ENCODE measurements at places on chromosomes 6 and 20.

DNA sequence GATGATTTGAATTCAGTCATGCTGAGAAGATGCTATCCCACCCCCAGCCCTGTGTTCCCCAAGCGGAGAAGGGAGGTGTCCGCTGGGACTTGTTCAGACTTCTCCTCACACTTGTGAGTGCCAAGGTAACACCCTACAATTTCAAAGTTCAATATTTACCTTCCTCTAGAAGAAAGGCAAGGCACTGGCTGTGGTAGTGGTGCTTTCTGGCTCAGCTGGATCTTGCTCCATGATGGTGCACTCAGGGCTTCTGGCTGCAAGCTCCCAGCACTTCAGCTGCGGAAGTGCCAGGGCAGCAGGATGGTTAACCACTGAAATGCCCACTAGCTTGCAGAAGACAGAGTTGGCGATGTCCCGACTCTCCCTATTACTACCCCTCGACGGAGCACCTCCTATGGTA lies 135.4 kb downstream of the MTFR2 start:
- DNase-seq, result no peak

GRCh38 chr6:160305926-160306713 lies 42.1 kb upstream of the SLC22A3 start:
- peak; percentile 75 for DNase-seq

- DNase-seq, result no peak
These were observed 158.7 kb downstream of the TFAP2A start for GRCh38 chr6:10256113-10256690.

DNA sequence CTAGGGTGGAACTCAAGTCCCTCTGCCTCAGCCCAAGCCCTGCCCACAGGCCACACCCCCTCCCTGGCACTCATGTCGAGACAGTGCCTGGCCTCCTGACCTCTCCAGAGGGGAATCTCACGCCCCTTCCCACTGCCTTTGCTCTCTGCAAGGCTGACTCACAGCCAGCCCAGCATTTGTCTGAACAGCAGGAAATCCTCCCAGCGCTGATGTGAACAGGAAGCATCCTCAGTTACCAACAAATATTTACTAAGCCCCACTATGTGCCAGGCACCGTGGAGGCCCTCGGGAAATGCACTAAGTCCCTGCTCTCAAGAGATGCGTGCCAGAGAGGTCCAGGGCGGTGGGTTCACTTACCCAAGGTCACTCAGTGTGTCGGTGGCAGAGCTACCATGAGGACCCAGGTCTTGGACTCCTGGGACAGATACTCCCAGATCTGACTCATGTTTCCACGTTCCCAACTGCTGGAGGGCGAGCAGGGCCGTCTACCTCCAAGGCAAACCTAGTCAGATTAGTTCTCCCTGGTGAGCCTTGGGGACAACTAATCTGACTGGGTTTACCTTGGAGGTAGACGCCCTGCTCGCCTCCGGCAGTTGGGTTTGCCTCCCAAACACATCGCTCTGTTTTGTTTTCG lies 7.8 kb downstream of the ADA start:
- no peak for DNase-seq

GRCh38 chr6:68737061-68737460 lies 102.0 kb downstream of the ADGRB3 start:
- no peak for DNase-seq

- DNase-seq, result no peak
These were observed 30.8 kb downstream of the AGPAT4 start for GRCh38 chr6:161242779-161243693.

- no peak for DNase-seq
These were observed 30.9 kb upstream of the TBC1D7 start for GRCh38 chr6:13359287-13359686.

DNA sequence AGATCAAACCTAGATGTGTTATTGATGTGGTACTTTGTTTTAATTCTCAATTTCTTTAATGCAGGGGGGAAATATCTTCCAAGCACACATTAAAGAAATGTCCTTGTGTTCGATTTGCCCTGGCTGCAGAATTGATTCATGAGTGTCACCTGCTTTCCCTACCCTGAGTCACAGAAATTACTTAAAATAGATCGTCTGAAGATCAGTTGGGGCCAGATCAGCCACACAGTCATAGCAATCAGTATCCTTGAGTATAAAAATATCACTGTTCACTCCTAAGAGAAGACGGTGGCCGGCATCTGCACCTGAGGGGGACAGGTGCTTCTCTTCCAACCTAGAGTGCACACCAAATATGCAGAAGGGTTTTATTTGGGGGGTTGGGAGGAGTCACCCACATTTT lies 115.2 kb upstream of the RIN2 start:
- DNase-seq, result no peak

- no peak for DNase-seq
These were observed 53.0 kb downstream of the DEK start for GRCh38 chr6:18211338-18211737.

GRCh38 chr20:32204205-32205109 lies 3.1 kb downstream of the PLAGL2 start:
- DNase-seq, result no peak

DNA sequence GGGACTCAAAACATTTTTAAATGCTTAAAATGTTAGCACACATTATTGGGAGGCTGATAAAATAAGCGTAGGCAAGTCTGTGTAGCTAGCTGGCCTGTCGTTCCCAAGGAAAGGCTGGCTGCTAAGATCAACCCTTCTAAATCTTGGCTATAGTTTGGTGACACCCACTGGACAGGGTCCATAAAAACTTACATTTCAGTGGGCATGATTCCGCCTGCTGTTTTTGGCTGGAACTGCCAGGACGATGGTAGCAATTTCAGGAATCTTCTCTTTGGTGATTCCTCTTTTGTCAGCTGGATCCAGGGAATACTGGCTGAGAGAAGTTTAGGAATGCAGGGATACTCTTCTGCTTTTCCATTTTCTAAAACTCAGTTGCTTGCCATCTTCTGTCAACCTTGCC lies 162.2 kb downstream of the NKAIN2 start:
- DNase-seq, result peak; percentile 67

DNA sequence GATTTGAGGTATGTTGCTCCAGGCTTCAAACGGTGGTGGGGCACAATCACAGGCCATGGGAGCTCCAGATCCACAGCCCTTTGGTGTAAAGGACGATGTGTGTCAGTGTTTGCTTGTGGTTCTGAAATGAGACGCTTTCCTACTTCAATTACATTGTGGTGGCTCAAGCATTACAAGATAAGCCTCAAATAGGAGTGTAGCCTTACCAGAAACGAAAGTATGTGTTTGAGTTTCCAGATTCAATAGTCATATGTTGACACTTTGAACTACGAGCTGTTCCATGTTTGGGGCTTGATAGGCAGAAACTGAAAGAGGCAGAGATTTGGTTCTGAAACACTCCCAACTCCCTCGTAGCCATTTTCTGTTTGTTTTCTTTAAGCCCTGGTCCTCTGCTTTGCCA lies 187.1 kb downstream of the MYLK4 start:
- no peak for DNase-seq

- DNase-seq, result no peak
These were observed 260.6 kb downstream of the GMPR start for GRCh38 chr6:16498957-16499356.

DNA sequence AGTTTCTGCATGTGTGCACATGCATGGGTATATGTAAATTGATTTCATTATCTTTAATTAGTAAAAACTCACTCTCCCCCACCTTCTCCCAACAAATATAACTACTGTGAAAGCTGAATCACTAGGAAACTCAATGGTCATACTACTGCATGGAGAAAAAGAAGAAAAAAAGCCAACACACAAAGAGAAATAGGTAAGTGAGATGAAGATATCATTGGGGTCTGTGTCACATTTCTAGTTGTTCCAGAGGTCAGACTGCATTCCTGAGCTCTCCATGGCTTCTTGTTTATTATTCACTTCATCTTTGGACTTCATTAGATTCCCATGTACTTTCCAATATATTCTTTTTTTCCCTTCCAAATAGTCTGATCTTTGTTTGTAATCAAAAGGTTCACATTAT lies 98.2 kb downstream of the PTPRK start:
- no peak for DNase-seq

- DNase-seq, result peak; percentile 26
These were observed 67.1 kb upstream of the ZNFX1 start for GRCh38 chr20:49344975-49345374.

DNA sequence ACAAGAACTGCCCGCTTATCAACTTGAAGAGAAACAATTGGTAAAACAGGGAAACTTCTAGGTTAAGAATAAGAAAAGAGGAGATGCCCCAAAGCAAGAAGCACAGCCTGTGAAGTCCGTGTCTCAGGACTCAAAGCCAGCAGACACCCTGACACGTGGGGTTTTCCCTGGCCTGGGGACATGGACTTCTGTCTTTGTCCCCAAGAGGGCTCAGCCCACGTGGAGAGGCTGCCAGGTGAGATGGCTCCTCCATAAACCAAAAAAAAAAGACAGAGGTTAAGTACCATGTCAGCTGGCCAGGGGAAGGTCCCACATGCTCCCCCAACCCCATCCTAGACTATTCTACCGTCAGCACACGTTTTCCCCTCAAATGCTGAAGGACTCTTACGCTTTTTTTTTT lies 9.9 kb downstream of the SERPINB6 start:
- DNase-seq, result no peak

DNA sequence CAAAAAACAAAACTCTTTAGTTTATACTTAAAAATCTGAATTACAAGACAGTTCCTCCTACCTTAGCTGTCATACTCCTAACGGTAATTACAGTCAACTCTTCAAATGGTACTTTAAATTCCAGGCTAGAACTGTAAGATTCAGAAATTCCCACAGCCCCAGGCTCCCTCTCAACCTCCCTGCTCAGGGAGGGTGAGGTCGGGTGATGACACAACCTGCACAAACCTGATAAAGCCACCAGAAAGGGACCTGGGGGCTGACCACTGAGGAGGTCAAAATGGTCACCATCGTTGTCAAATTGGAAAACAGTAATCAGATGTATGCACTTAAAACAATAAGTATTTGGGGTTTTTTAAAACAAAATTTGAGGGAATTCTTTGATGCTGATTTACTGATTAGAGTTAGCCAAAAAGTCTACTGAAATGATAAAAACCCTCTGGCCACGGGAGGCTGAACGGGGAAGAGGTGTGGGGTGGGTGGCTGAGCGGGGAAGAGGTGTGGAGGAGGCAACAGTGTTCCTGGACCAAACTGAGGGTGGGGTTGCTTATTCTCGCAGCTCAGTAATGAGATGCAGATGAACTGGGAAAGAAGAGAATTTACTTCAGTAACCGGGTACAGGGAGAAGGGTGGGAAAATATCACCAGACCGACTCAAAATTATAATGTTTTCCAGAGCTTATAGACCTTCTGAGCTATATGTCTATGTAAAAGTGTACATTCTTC lies 52.4 kb downstream of the SLC22A1 start:
- DNase-seq, result no peak

DNA sequence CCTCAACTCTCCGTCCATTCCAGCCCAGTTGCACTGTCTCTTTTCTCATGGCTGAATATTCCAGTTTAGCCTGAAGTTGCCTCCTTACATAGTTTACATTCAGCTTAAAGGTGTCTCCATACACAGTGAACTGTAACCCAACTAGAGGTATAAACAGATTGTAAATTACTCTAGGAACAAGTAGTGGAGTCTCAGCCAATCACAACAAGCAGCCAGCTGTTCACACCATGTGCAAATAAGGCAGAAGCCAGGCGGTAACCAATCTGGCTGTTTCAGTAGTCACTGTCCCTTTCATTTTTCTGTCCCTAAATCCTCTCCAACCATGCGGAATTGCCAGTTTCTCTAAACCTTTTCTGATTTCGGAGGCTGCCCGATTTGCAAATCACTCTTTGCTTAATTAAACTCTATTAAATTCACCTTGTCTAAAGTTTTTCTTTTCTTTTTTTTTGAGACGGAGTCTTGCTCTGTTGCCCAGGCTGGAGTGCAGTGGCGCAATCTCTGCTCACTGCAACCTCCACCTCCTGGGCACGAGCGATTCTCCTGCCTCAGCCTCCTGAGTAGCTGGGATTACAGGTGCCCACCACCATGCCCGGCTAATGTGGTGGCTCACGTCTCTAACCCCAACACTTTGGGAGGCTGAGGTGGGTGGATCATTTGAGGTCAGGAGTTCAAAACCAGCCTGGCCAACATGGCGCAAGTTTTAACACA lies 37.6 kb upstream of the GFOD1 start:
- no peak for DNase-seq

DNA sequence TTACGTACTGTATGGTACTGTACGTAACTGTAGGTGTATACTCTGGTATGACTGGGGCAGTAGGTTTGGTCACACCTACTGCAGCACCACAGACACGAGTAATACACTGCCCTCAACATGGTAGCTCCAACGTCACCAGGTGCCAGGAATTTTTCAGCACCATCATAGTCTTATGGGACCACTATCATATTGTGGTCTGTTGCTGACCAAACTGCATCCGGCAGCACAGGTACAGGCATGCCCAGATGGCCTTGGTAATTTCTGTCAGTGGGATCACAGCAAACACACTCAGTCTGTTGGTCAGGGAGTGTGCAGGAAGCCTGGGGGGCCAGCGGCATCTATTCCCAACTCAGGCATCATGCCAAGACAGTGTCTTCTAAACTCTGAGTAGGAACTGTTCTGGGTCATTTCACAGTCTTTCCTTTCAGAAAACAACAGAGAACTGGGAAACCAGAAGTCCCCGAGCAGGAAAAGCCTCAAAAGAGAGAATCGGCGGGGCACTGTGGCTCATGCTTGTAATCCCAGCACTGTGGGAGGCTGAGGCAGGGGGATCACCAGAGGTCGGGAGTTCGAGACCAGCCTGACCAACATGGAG lies 5.8 kb downstream of the YTHDF1 start:
- no peak for DNase-seq

GRCh38 chr6:108953681-108954080 lies 105.5 kb downstream of the ARMC2 start:
- DNase-seq, result no peak

DNA sequence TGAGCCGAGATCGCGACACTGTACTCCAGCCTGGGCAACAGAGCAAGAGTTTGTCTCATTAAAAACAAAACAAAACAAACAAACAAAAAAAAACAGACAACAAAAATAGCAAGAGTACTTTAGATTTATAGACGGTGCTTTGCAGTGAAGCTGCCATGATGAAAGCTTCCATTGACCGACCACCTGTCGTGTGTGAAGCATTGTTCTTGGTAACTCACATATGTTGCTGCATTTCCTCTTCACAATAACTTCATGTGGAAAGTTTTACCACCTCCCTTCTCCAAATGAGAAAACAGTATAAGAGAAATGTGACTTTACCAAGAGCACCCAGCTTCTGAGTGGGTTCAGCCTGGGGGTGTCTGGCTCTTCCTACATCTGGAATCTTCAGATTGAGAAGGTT lies 56.4 kb upstream of the PTGIS start:
- no peak for DNase-seq

GRCh38 chr6:78896227-78896626 lies 28.9 kb downstream of the IRAK1BP1 start:
- DNase-seq, result no peak

- no peak for DNase-seq
These were observed 243.1 kb upstream of the PREP start for GRCh38 chr6:105645958-105646357.

GRCh38 chr6:9250852-9251251 lies 815.5 kb upstream of the SLC35B3 start:
- no peak for DNase-seq

- DNase-seq, result no peak
These were observed 107.8 kb upstream of the RNF217 start for GRCh38 chr6:124854338-124854922.

GRCh38 chr20:11459090-11459890 lies 458.4 kb upstream of the BTBD3 start:
- DNase-seq, result no peak

GRCh38 chr6:684831-685636 lies 7.9 kb downstream of the EXOC2 start:
- DNase-seq, result no peak

Measured in globus pallidus (tissue), 1 donor.